Activated naive CD8-positive, alpha-beta T cell treated with anti-CD3 and anti-CD28 coated beads, Interleukin-2, amount 50 U/mL, for 24 hours (primary cell): ENCODE measurements at places on chromosomes 3 and 15.
A peak's percentile ranks its signal among the peaks of the same experiment; 100 is the strongest.

- no peak for DNase-seq
Measured at GRCh38 chr3:14042680-14043079, 82.0 kb downstream of the CHCHD4 start.

DNA sequence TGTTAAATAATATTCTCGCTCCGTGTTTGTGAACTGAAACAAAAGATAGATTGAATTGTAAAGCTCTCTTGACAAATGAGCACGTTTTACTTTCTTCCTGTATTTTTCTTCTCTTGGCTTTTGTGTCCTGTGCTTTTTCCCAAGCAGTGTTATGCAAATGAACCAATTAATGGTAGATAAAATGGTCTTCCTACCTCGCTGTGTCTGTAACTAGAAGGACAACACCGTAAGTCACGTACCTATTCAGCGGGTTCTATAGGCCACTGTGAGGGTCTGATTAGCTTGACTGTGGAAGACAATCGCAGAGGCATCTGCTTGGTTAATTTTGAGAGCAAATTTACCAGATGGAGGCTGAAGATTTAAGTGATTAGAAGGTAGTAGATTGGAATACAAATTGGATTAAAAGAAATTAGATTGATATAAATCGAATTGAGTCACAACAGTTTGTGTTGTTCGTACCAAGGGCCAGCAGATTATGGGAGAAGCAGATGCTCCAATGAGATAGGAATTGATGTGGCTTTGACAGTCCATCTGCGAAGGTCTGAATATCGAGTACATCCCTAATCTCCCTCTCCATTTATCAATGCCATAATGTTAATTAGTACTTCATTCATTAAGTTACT is 40.2 kb downstream of the ROBO2 start:
- no peak for DNase-seq

- no peak for DNase-seq
Measured at GRCh38 chr3:72190050-72190449, 405.1 kb upstream of the PROK2 start.

- DNase-seq, result no peak
Measured at GRCh38 chr15:51335538-51336410, 2.6 kb downstream of the CYP19A1 start.

GRCh38 chr3:70820397-70820796 is 508.0 kb upstream of the MDFIC2 start:
- no peak for DNase-seq

DNA sequence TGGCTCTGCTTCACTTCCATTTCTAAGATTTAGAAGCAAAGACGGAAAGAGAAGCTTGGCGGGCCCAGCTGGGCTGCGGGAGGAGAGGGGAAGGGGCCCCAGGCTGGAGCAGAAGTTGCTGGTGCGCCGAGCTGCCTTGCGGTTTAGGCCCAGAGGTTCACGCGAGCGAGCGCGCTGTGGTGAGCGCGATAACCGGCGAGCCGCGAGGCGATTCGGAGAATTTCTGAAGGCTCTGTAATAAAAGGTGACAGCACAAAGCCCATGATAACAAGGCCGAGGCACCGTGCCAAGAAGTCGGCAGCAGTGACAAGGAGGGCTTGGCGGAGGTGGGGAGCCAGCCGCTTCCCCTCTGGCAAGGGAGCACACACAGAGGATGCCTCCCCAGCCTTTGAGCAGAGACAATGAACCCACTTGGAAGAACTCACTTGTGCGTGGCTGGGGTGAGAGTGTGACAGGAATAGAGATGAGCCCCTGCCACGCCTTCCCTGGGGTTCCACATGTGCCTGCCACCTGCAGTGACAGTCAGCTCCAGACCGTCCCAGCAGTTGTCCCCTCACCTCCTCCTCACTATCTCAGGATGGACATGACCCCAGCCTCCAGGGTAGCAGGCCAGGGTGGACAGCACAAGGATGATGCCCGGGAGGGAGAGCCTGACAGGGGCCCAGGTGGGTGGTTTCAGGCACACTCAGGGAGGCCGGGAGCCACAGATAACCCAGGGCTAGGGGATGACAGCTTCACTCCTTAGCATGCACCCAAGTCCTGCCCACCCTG is 315.2 kb downstream of the UACA start:
- DNase-seq, result peak; percentile 50

DNA sequence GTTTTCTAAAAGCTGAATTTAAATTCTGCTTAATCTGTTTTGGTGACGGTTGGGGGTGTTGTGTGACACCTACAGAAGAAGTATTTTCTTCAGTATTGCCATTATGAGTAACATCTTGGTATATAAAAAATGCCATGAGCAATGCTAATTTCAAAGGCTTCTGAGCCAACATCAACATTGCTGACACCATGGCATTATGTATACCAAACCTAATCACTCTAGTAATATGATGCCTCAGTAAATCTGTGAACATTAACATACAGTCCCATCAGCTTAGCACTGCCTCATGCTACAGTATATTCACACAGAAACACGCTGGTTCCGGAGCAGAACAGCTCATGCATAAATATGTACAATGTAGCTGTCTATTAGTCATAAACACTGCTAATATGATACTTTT is 75.8 kb downstream of the ZPLD1 start:
- no peak for DNase-seq

- peak; percentile 55 for DNase-seq
Measured at GRCh38 chr3:36868614-36869436, 76.0 kb downstream of the TRANK1 start.

DNA sequence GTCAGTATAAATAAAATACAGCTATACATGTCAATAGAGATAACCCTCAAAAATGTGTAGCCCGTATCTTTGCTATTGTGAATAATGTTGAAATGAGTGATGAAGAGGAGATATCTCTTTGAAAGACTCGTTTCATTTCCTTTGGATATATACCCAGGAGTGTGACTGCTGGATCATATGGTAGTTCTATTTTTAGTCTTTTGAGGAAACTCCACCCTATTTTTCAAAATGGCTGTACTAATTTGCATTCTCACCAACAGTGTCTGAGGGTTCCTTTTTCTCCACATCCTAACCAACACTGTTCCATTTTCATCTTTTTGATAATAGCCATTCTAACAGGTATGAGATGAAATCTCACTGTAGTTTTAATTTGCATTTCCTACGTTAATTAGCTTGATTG is 237.5 kb upstream of the GBE1 start:
- DNase-seq, result no peak

- DNase-seq, result no peak
Measured at GRCh38 chr3:87361271-87361670, 84.9 kb upstream of the POU1F1 start.

DNA sequence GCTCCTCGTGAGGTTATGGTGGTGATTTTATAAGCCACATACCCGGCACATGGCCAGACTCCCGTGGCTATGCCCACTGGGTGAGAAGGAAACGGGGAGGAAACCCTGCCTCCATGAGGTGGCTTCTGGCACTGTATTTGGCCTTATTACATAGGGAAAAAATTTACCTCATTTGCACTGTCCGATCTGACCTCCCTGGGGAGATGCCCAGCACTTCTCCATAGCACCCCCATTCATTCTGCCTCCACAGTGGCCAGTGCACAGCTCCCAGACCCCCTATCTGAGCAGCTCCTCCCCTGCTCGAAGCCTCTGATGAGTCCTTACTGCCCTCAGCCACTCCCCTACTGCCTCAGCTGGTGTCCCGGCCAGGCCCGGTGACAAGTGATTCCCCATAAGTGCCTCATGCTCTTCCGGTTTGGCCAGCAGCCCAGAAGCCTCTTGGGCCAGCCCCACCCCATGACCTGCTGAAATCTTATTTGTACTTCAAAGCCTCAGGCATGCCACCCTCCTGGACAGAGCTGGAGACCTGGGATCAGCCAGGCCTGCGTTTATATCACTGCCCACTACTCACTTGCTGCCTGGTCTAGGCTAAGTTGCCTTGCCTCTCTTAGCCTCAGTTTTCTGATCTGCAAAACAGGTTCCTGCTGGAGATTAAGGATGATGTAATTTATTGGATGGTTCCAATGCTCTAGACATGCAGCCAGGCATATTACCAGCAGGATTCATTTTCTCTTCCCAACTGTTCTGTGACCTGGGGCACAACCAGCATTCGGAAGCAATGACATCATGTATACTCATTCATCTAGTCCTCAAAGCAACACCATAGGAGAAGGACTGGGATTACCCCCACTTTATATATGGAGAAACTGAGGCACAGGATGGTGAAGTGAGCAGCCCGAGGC is 30.6 kb upstream of the SLC6A6 start:
- DNase-seq, result no peak

- DNase-seq, result no peak
Measured at GRCh38 chr3:118057086-118057485, 977.6 kb downstream of the IGSF11 start.

- DNase-seq, result no peak
Measured at GRCh38 chr3:125643172-125643571, 47.9 kb upstream of the OSBPL11 start.

DNA sequence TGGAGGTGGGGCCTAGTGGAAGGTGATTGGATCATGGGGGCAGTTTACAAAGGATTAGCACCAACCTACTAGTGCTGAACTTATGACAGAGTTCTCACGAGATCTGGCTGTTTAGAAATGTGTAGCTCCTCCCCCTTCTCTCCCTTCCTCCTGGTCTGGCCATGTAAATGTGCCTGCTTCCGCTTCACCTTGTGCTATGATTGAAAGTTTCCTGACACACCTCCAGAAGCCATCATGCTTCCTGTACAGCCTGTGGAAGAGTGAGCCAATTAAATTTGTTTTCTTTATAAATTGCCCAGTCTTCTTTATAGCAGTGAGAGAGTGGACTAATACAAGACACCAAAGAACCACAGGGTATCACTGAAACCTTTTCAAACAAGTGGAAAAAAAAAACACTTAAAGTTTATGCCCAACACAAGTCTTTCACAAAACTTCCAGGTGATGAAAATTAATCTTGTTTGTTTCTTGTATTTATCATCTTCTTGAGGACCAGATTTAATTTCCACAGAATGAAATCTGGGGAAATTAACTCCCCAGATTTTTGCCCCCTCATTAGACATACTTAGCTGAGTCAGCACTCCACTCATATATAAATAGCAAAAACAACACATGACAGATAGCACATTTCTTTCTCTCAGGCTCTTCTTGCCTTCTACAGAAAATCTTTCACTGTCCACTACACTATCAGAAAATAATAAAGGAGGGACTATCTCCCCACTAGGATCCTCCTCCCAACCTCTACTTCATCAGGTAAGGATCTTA is 847.2 kb downstream of the TUSC7 start:
- DNase-seq, result no peak

- DNase-seq, result no peak
Measured at GRCh38 chr3:49484471-49484870, 14.4 kb downstream of the DAG1 start.

- no peak for DNase-seq
Measured at GRCh38 chr3:31882895-31883294, 98.2 kb downstream of the OSBPL10 start.

DNA sequence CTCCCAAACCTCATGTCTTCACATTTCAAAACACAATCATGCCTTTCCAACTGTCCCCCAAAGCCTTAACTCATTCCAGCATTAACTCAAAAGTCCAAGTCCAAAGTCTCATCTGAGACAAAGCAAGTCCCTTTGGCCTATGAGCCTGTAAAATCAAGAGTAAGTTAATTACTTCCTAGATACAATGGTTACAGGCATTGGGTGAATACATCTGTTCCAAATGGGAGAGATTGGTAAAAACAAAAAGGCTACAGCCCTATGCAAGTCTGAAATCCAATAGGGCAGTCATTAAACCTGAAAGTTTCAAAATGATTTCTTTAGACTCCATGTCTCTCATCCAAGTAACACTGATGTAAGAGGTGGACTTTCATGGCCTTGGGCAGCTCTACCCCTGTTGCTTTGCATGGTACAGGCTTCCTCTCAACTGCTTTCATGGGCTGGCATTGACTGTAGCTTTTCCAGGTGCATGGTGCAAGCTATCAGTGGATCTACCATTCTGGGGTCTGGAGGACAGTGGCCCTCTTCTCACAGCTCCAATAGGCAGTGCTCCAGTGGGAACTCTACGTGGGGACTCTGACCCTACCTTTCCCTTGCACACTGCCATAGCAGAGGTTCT is 55.0 kb upstream of the PLSCR4 start:
- no peak for DNase-seq
